ENCODE measurements at places on chromosomes 5 and 9.

- DNase-seq, result no peak
These were observed 154.7 kb upstream of the ANKH start for GRCh38 chr5:15026011-15026893.

- DNase-seq, result no peak
These were observed 275.5 kb downstream of the SPOCK1 start for GRCh38 chr5:137223324-137224295.

GRCh38 chr5:142779163-142779840, 9.1 kb downstream of the ARHGAP26 start:
- no peak for DNase-seq

DNA sequence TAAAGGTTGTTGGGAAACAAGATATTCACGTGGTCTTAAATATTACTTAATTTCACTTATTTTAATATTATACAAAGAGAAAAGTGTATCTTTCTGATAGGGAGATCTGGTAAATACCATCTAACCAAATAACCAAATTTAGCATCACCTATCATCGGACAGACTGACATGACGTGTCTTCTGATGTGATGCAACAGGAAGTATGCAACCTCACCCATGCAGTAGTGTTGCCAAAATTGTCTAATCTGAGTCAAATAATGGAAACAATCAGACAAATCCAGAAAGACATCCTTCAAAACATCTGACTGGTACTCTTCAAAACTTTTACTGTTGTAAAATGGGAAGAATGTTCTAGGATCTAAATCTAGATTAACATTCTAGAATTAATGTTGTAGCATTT, 148.0 kb downstream of the FGF1 start:
- DNase-seq, result peak; percentile 19

- no peak for DNase-seq
These were observed 1.7 kb downstream of the TLE1 start for GRCh38 chr9:81687521-81688261.

- DNase-seq, result no peak
These were observed 218.2 kb downstream of the GADD45G start for GRCh38 chr9:89822996-89823395.

DNA sequence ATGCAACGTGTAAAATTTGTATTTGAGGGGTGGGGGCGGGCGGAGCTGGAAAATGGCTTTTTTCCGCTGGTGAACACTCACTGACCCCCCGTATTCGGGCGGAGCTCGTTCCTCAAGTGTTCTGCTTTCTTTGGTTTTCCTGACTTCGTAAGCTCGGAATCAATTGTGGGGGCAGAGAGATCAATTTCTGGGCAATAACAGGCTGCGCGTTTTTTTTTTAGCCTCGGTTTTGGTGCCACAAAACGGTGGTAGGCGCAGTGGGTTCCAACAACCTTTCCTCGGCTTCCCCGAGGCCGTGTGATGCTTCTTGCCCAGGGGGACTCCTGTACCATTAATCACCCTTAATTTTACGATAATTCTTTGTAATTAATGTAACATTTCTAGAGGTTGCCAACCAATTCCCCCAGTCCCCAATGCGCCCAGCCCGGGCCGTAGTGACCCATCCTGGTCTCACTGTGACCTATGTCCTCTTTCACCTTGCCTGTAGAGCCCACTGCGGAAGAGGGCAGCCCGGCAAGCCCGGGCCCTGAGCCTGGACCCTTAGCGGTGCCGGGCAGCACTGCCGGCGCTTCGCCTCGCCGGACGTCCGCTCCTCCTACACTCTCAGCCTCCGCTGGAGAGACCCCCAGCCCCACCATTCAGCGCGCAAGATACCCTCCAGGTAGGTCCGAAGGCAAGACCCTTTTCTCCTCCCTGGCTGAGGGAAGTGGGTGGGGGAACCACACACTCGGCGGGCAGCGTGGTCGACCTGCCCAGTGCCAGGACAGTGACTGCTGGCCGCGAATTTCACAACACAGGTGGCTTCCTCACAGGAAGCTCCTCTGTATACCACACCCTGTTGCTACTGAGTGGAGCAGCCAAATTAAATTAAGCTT, 3.7 kb downstream of the NR4A3 start:
- DNase-seq, result no peak

GRCh38 chr5:82991059-82991458, 86.1 kb downstream of the TMEM167A start:
- DNase-seq, result no peak

DNA sequence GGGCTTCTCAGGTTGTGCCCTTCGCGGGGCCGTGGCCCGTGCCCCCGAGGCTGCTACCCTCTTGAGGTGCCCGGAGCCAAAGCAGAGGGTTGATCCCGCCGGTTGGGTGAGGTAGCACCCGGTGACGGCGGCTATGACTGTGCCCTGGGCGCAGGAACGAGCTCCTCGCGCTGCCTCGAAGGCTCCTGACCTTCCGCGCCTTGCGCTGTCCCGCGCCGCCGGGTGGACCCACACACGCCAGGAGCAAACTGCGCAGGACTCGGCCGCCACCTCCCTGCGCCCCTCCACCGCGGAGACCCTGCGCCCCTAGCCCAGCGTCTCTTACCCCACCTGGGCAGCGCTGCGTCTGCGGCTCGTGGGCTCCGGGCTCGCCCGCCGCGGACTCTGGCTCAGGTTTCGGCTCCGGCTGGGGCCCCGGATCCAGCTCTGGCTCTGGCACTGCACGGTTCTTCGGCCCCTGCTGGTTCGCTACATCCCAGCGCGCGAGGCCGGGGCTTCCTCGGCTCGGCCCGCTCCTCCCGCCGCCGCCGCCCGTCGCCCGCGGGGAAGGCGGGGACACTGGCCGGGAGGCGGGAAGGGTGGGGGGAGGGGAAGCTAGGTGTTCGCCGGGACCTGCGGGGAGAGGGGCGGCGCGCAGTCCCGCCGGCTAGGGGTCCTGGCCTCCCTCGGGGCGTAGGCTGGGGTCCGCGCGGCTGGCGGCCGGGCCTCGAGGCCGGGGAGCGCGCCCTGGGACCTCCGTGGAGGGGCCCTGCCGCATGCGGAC, 5.4 kb upstream of the PITX1 start:
- DNase-seq, result no peak
